ENCODE measurements at places on chromosomes 1 and 21.
A peak's percentile ranks its signal among the peaks of the same experiment; 100 is the strongest.

DNA sequence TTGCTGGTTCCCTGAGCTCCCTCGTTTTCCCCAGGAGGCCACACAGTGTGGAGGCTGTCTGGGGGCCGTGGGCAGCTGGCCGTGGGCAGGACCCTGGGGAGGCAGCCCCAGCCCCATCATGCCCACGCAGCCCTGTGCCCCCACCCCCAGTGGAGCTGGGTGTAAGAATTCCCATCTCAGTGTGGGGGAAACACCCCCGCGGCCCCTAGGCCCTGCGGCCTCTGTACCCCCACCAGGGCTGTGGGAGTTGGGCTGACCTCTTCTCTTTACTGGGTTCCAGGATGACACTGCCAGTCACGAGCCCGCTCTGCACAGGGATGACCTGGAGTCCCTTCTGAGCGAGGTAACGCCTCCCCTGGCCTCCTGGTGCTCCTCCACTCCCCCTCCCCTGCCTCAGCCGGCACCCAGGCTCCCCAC lies 3.7 kb upstream of the PFKL start:
- H3K4me3 ChIP-seq, result no peak overlapping the region
- H3K4me1 ChIP-seq, result peaks cover 21% of the 10 kb centered on the region
- no peaks in the 10 kb centered on the region for H3K36me3 ChIP-seq
- DNase-seq, result no peak
- H3K27me3 ChIP-seq, result no peaks in the 10 kb centered on the region

GRCh38 chr21:32447224-32447623 lies 34.7 kb downstream of the EVA1C start:
- no peaks in the 10 kb centered on the region for H3K4me1 ChIP-seq
- no peak for DNase-seq
- H3K36me3 ChIP-seq, result no peaks in the 10 kb centered on the region
- H3K27ac ChIP-seq, result no peak overlapping the region

GRCh38 chr1:89953131-89953626 lies 41.7 kb upstream of the ZNF326 start:
- H3K4me1 ChIP-seq, result no peaks in the 10 kb centered on the region
- no peaks in the 10 kb centered on the region for H3K27me3 ChIP-seq
- peak; percentile 59 for DNase-seq
- H3K4me3 ChIP-seq, result no peak overlapping the region
- H3K27ac ChIP-seq, result no peak overlapping the region

DNA sequence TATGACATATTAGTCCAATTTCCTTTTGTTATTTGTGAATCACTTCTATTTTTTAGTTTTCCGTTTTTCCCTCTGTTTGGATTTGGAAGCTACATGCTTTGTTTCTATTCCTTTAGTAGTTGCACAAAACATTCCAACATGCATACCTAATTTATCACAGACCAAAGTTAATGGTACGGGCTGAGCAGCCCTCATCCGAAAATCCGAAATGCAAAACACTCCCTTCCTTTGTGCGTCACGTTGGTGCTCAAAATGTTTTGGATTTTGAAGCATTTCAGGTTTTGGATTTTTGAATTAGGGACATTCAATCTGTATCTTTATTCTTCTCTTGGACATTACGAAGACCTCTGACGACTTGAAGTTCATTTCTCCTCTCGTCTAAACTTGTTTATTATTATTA lies 124.8 kb downstream of the PCNX2 start:
- no peaks in the 10 kb centered on the region for H3K36me3 ChIP-seq
- no peaks in the 10 kb centered on the region for H3K27me3 ChIP-seq
- DNase-seq, result no peak
- H3K27ac ChIP-seq, result no peak overlapping the region
- H3K4me3 ChIP-seq, result no peak overlapping the region

GRCh38 chr1:29991025-29991424 lies 732.4 kb downstream of the MATN1 start:
- H3K4me3 ChIP-seq, result no peak overlapping the region
- H3K4me1 ChIP-seq, result no peaks in the 10 kb centered on the region
- H3K36me3 ChIP-seq, result no peaks in the 10 kb centered on the region
- H3K27ac ChIP-seq, result no peak overlapping the region
- no peak for DNase-seq
- no peaks in the 10 kb centered on the region for H3K27me3 ChIP-seq

GRCh38 chr1:172483448-172483847 lies 39.6 kb upstream of the PIGC start:
- no peaks in the 10 kb centered on the region for H3K4me1 ChIP-seq

DNA sequence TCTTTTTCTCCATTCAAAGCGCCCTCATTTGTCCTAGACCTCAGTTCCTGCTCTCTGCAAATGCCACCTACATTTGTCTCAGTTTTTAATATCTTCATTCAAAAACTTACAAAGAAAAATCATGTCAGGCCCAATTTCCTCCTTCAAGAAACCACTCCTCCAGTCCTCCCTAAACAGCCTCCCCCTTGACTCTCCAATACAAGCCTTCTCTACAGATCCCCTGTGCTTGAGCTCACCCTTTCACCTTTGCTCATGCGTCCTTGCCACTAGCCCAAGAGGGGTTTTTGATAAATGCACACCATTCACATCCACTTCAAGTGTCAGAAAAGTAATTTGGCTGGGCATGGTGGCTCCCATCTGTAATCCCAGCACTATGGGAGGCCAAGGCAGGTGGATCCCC lies 140.6 kb downstream of the RERE start:
- no peak for DNase-seq
- H3K27me3 ChIP-seq, result no peaks in the 10 kb centered on the region
- H3K4me3 ChIP-seq, result no peak overlapping the region
- no peaks in the 10 kb centered on the region for H3K36me3 ChIP-seq

- H3K27ac ChIP-seq, result no peak overlapping the region
- peaks cover 13% of the 10 kb centered on the region for H3K4me1 ChIP-seq
- H3K4me3 ChIP-seq, result no peak overlapping the region
- H3K36me3 ChIP-seq, result no peaks in the 10 kb centered on the region
- no peaks in the 10 kb centered on the region for H3K27me3 ChIP-seq
- DNase-seq, result no peak
Measured at GRCh38 chr1:23470282-23471070, 13.5 kb downstream of the ASAP3 start.

DNA sequence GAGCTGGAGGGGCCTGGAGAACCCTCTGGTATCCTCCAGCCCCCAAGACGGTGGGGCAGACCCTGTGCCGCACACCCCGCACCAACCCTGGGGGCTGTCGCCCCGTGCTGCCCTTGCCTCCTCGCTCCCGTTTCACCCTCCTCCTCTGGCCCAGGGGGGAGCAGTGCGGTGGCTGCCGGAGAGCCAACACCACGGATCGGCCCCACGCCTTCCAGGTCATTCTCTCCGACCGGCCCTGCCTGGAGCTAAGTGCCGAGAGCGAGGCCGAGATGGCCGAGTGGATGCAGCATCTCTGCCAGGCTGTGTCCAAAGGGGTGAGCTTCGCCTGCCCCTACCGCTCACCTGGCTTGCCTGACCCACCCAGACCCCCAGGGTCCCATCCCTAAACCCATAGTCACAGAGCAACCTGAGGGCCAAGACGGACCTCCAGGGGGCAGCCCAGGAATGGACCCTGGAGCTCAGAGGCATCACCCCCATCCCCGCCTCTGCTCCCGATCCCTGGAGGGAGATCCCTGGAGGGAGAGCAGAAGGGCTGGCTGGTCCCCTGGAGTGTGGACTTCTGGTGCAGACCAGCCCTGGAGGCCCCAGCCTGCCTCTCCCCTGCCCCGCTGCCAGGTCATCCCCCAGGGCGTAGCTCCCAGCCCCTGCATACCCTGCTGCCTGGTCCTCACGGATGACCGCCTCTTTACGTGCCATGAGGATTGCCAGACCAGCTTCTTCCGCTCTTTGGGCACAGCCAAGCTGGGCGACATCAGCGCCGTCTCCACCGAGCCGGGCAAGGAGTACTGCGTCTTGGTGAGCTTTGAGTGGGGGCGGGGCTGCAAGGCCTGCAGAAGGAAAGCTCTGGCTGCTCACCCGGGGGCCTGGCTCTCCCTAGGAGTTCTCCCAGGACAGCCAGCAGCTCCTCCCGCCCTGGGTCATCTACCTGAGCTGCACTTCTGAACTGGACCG lies 4.0 kb upstream of the SLC25A34 start:
- H3K27me3 ChIP-seq, result no peaks in the 10 kb centered on the region
- no peak for DNase-seq
- H3K27ac ChIP-seq, result no peak overlapping the region
- no peaks in the 10 kb centered on the region for H3K36me3 ChIP-seq

- H3K36me3 ChIP-seq, result no peaks in the 10 kb centered on the region
- H3K4me1 ChIP-seq, result no peaks in the 10 kb centered on the region
- H3K27me3 ChIP-seq, result no peaks in the 10 kb centered on the region
- DNase-seq, result no peak
Measured at GRCh38 chr1:171998711-171999110, 157.4 kb downstream of the DNM3 start.

GRCh38 chr1:1917995-1918900 lies 831 bp downstream of the TMEM52 start:
- no peak overlapping the region for H3K27ac ChIP-seq
- H3K27me3 ChIP-seq, result no peaks in the 10 kb centered on the region
- no peaks in the 10 kb centered on the region for H3K36me3 ChIP-seq
- peak overlapping the region; percentile 58 for H3K4me3 ChIP-seq
- no peak for DNase-seq

Data from Panc1 (cell line).